ENCODE measurements at places on chromosomes 16 and 17.

- DNase-seq: no peak
These were observed 51.0 kb upstream of the TMEM97 start for GRCh38 chr17:28267720-28268609.

DNA sequence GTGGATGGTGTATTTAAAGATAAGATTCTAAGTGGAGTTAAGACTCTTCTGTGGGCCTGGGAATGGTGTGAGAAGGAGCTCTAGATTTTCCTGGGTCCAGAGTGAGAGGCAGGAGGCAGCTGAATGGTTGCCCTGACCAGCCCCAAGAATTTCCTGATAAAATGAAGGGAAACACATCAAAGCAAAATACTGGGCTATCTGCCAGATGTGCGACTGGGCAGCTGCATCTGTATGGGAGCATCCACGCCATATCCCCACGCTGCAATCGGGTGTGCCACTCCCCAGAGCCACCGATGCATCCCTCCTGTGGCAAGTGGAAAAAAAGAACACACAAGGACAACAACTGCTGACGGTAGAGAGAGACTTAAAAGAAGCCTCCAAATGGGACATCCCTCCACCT lies 84.3 kb upstream of the COX10 start:
- no peak for DNase-seq

- DNase-seq: no peak
These were observed 403 bp downstream of the TEPSIN start for GRCh38 chr17:81238490-81238814.

DNA sequence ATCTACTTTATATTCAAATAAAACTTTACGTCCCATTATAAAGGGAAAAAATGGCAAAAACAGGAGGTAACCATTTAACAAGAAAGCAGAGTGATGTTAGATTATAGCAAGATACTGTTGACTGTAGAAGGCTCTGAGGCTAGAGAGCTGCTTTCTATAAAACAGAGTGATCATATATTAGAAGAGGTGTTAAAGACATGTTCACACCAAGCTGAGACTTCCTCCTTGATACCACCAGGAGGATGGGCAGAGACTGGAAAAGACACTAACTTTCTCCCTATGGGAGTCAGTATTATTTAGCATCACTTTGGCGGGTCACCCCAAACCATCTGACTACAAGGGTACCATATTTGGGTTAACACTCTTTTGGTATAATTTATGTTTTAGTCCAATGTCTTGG lies 687 bp upstream of the CIITA start:
- no peak for DNase-seq

- DNase-seq: no peak
These were observed 68.1 kb downstream of the COG7 start for GRCh38 chr16:23384878-23385277.

GRCh38 chr17:57132663-57133062 lies 47.6 kb downstream of the AKAP1 start:
- DNase-seq: no peak

DNA sequence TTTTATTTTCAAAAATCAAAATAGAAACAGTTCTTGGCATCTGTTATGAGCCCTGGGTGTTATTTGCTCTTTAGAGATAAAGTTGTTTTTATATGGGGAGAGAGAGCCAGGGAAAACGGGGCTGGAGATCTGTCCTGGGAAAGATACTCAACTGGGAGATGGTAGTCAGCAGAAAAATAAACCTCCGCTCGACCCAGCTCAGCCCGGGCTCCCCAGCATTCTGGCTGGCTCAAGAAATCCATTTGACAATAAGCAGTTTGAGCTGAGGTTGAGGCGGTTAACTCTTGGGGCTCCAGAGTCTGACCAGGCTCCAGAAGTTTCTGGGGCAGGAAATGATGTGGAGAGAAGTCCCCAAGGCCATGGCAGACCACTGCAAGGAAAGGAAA lies 151.9 kb downstream of the IRX5 start:
- no peak for DNase-seq

DNA sequence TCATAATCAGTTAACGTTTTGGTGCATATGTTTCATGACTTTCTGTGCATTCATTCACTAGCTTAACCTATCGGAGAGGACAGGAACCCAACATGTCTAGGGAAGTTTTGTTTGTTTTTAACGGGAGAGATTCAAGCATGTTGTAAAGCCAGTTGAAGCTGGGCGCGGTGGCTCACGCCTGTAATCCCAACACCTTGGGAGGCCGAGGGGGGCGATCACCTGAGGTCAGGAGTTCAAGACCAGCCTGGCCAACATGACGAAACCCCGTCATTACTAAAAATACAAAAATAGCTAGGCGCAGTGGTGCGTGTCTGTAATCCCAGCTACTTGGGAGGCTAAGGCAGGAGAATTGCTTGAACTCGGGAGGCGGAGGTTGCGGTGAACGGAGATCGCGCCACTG lies 1.4 kb upstream of the TNRC6A start:
- DNase-seq: no peak

- no peak for DNase-seq
These were observed 168.9 kb downstream of the GRIN2A start for GRCh38 chr16:10013364-10013763.

DNA sequence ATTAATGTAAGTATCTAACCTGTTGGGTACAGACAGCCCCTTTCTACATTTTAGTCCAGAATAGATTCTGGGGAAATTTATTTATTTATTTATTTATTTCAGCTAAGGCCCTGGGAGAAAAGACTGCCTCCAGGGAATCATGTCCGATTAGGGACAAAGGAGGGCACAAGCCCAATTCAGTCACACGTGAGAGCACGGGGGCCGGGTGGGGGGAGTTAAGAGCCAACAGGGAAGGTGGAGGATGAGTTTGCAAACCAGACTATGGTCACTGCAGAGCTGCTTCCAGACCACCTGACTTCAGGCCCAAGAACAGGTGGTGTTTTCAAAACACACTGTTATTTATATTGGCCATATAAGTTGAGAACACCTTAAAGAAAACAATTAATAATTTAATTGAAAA lies 1.6 kb upstream of the ZFHX3 start:
- DNase-seq: no peak

DNA sequence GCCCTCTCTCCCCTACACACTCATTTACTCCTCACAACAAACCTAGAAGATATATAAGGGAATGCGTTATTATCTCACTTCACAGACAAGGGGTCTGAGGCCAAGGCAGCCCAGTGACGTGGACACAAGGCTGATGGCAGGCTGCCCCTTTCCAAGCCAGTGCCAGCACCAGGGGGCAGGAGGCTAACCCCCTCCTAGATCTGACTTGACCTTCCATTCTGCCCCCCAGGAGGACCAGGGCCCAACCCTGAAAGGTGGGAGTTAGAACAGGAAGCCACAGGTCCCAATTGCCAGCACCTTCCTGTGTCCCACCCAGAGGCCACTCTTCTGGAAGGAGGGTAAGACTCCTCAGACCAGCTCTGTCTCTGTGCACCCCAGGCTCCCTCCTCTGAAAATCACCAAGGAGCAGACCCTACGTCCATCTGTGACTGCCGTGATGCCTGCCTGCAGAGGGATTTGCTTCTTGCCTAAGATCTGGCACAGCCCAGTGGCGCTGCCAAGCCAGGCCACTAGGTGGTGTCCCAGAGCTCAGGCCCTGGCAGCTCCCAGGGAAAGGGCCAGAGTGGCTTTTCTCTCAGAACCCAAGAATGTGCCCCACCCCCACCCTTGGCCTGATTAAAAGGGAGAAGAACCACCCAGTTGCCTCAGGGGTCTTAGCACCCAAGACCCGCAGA lies 42.4 kb upstream of the MRPS23 start:
- DNase-seq: peak; percentile 95

- DNase-seq: peak; percentile 29
These were observed 6.6 kb upstream of the GALK1 start for GRCh38 chr17:75771334-75772281.

DNA sequence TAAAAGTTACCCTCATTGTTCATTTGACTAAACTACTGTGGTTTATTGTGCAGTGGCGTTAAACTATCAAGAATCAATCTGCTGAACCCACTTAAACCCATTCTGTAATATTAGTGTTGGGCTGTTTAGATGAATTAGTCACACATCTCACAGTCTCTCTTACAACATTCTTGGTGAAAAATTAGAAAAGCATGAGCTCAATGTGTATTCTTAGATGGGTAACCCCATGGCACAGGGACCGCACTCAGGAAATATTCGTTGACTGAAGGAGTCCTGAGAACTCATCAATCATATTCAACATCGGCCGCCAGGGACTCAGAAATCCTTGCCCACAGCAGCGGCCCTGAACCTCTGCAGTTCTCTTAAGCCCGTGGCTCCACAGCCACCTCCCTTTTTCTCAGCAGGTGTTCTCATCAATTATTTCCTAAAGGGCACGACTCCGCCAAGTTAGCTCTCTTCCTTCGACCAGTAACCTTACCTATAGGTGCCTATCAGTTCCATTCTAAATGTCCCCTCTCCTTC lies 155.6 kb downstream of the STX8 start:
- DNase-seq: no peak

- DNase-seq: no peak
These were observed 4.7 kb downstream of the ALDH3A1 start for GRCh38 chr17:19743101-19744100.

- no peak for DNase-seq
These were observed 615.1 kb downstream of the CDH8 start for GRCh38 chr16:61421111-61421510.

GRCh38 chr17:41691031-41691777 lies 2.5 kb downstream of the EIF1 start:
- no peak for DNase-seq

DNA sequence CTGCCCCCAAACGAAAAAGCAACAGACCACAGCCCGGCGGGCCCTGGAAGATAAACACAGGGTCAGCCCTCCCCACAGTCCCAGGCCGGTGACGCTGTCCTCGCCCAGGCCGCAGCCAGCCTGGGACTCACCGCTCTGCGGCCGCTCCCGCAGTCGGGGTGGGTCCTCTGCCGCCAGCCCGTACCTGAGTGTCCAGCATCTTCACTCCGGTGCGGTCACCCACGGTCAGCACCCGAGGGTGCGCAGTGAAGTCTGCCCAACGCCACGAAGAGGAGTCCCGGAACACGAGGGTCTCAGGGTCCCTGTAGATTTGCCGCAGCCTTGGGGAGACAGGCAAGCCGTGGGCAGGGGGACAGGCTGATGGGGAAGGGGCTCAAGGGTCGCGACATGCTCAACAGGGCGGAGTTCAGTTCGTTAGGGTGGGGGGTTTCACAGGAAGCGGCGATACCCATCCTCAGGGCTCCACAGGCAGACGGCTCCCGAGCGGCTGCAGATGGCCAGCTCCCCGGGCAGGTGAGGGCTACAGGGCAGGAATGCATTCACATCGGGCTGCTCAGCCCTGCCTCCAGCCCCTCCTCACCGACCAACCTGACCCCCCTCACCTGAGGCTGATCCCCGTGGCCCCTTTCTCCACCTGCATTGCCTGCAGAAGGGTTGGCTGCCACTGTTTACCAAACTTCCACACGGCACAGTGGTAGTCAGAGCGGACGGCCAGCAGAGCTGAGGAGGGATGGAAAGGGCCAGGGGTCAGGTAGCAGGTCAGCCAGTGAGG lies 5.5 kb downstream of the TAF1C start:
- DNase-seq: no peak
